ENCODE measurements at places on chromosomes 7 and 10.
A peak's percentile ranks its signal among the peaks of the same experiment; 100 is the strongest.

DNA sequence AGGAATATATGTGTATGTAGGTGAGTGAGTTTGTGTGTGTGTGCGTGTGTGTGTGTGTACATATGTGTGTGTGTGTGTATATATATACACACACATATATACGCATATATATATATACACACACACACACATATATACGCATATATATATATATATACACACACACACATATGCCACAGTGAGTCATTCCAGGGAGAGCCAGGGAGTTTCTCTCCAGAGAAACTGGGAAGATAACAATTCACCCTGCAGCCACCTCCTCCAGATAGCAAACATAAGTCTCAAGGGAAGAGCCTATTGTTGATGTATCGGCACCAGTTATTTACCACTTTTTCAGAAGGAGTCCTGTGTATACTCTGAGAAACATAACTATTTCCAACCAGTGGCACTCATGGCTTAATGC is 102.3 kb upstream of the STK17A start:
- no peak for DNase-seq

- peak; percentile 27 for DNase-seq
Observed at GRCh38 chr7:101466871-101467270, 104.2 kb downstream of the COL26A1 start.

- peak; percentile 38 for DNase-seq
Observed at GRCh38 chr7:30206491-30206890, 71.7 kb downstream of the MTURN start.

DNA sequence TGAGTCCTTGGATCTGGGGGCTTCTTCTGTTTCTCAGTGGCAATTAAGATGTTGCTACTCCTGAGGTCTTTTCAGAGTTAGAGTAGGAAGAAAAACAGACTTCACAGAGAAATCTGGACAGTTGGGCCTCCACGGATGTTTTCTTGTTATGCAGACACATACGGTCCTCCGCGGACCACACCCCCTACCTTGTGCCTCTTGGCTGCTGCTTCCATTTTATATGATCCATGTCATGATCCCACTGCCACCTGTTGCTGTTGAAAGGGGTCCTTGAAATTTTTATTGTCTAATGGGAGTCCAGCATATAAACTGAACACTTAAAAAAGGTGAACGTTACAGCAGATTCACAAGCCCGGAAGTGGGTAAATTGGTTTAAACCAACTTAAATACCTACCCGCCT is 8.3 kb downstream of the CELF2 start:
- no peak for DNase-seq

DNA sequence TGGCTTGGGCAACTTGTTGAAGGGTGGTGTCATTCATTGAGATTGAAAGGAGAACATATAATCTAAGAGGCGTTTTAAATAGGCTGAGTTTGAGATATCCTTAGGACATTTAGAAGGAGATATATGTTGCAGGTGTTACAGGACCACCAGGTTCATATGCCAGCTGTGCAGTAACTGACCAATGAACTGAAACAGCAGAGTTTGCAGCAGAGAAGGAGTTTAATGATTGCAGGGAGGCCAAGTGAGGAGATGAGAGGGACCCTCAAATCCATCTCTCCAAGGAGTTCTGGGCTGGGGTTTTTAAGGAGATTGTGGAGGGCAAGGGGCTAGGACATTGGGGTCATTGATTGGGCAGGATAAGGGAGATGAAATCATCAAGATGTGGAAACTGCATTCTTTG is 74.5 kb downstream of the SEC23IP start:
- DNase-seq, result no peak

GRCh38 chr10:78033387-78033636 is 351 bp upstream of the RPS24 start:
- no peak for DNase-seq

- peak; percentile 33 for DNase-seq
Observed at GRCh38 chr7:151012911-151013347, 11.4 kb downstream of the ATG9B start.

DNA sequence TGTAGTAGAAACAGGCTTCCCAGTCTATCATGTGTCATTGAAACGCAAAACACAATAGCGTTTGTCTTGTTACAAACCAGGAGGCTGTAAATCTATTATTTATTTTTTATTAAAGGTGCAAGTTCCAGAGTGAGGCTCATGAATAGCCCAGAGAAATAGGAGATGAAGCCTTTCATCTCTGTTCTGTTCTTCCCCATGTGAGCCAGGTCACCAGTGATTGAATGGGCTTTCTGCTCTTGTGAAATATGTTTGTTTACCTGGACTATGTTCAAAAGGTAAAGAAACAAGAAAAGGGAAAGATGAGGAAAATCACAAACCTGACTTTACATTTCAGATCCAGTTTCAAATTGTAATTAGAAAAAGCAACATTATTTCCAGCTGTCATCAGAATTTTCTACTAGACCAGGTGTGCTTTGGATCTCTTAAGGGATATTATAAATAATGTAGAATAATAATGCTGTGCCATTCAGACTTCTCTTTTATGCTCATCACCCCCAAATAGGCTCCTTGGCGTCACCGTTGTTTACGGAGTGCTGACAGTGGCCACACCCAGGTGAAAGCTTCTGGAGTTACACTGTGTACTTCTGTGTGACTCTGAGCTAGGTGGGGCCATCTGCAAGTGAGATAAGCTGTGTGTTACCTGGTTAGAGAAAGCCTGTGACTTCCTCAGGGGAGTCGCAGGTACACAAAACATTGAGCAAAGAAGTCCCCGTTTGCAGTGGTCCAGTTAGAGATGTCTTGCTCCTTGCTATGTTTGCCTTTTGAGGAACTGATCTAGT is 274.9 kb downstream of the SDK1 start:
- no peak for DNase-seq

GRCh38 chr10:13792006-13792405 is 205.2 kb downstream of the PRPF18 start:
- DNase-seq, result no peak

- DNase-seq, result no peak
Observed at GRCh38 chr7:33485747-33486493, 356.6 kb downstream of the BBS9 start.

- DNase-seq, result peak; percentile 51
Observed at GRCh38 chr10:49594594-49594993, 15.5 kb upstream of the SLC18A3 start.

- DNase-seq, result no peak
Observed at GRCh38 chr7:4265066-4265465, 417.0 kb upstream of the FOXK1 start.

GRCh38 chr7:31744294-31744874 is 57.4 kb downstream of the PPP1R17 start:
- peak; percentile 80 for DNase-seq

DNA sequence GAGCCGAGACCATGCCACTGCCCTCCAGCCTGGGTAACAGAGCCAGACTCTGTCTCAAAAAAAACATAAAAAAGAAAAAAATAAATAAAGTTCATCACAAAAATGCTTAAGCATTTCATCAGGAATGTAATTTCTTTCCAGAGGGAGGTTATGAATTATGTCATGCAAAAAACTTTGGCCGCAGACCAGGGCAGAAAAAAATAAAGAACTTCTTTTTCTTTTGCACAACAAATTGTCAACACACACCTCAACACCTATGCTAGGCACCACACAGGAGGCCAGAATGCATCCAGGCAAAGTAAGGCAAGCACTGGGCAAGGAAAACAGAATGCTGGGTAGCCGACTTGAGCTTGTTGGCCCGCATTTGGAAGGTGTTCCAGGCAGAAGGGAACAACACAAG is 3.9 kb downstream of the C10orf62 start:
- no peak for DNase-seq

GRCh38 chr7:18495412-18496340 is at the start of gene HDAC9:
Gene HDAC9 (plus strand): TSS chr7:18495749. CDS start chr7:18496303, 554 bp downstream.
- peak; percentile 68 for DNase-seq

DNA sequence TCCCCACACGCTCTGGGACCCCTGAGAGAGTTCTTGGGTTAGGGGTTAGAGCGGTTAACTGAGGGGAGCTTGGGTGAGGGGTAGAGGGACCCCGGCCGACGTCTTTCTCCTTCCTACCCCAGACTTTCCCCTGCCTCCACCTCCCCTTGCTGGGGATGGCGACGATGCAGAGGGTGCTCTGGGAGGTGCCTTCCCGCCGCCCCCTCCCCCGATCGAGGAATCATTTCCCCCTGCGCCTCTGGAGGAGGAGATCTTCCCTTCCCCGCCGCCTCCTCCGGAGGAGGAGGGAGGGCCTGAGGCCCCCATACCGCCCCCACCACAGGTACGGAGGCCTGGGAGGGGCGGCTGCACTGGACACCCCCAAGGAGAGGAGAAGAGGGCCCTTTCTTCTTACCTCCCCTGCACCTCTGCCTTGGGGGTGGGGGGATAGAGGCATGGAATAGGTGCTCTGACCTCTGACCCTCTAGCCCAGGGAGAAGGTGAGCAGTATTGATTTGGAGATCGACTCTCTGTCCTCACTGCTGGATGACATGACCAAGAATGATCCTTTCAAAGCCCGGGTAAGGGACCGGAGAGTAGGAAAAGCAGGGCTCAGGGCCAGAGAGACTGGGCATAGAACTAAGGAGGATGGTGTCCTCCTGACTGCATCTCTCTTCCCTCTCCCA is 1.1 kb downstream of the ZYX start:
- no peak for DNase-seq

DNA sequence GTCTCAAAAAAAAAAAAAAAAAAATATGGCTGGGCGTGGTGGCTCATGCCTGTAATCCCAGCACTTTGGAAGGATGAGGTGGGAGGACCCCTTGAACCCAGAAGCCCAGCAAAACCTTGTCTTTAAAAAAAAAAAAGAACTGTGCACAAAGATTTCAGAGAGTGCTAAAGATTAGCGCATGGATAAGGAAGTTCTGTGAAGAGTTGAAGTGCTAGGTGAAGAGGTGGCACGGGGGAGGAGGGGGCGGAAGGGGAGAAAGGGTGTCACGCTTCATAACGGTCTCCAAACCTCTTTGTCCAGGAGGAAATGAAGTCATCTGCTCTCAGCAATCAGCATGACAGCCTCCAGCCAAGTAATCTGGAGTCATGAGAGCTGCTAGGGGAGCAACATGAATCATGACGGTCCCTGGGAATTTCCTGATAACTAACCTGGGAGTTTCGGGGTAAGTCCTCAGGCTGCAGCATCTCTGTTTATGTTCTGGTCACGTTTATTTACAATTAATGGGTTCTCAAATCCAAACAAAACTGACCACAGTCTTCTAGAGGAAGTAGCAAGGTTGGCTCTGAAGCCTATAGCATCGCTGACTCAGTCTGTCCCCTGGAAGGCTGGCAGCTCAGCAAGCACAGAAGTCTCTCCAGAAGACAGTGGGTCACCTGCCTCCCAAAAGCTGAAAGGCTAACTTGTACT is 1.9 kb upstream of the PLAU start:
- peak; percentile 94 for DNase-seq

- no peak for DNase-seq
Observed at GRCh38 chr7:141304291-141304690, 230.4 kb downstream of the TMEM178B start.

GRCh38 chr7:155961241-155962190 is 149.3 kb upstream of the SHH start:
- peak; percentile 77 for DNase-seq

GRCh38 chr10:129883626-129884397 is 80.3 kb downstream of the EBF3 start:
- no peak for DNase-seq

GRCh38 chr10:122254831-122255230 is 16.3 kb upstream of the BTBD16 start:
- DNase-seq, result no peak

DNA sequence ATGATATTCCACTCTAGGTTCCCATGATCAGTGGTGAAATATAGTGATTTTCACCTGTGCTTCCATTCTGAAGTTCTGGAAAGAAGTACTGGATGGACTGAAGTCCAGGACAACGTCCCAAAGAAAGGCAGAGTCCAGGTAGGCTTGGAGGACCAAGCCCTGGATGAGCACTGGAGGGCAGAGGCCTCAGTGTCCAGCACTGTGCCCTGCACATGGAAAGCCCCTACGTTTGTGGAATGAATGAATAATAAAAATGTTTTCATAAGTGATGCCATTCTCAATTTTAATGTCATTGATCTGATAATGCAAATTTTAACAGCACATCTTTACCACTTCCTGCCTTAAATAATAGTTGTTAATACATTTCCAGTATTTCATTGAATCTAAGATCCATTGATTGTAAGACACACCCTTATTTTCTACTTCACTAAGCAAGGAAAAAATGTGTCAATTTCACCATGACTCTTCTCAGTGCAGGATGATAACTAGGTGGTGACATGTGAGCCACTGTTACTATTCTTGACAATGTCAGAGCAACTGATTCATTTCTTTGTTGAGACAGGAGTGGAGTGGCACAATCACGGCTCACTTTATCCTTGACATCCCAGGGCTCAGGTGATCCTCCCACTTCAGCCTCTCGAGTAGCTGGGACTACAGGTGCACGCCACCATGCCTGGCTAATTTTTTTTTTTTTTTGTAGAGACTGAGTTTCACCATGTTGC is 35.2 kb downstream of the ZNF783 start:
- no peak for DNase-seq

- DNase-seq, result no peak
Observed at GRCh38 chr10:132173185-132173584, 13.6 kb upstream of the DPYSL4 start.

- DNase-seq, result no peak
Observed at GRCh38 chr7:24073651-24074420, 210.2 kb upstream of the NPY start.

DNA sequence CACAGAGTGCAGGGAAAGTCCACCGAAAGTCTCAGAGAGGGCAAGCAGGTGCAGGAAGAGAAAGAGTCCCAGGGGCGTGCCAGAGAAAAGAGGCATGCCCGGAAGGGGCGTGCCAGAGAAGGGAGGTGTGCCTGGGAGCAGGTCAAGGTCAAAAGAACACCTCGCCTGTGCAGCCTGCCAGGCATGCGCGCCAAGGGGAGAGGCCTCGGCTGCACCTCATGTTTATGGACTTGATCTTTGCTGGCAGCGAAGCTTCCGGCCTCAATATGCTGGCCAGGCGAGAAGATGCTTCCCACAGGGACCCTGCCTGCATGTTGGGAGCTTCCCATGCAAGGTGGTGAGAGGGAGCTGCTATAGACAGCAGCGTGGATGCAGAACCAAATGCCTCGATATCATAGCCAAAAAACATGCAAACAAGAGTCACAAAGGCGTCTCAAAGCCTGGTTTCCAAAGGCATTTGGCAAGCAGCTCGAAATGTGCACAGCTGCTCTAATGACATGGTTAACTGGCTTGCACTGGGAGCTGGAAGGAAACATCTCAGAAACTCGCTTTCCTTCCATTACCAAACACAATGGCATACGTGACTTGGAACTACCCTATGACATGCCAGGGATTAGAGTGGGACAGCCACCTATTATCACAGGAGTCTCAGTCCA is 192.5 kb upstream of the PPP2R2D start:
- no peak for DNase-seq

GRCh38 chr7:115805458-115805857 is 225.1 kb downstream of the TFEC start:
- peak; percentile 50 for DNase-seq

Data from astrocyte of the spinal cord (primary cell).